ENCODE measurements at places on chromosomes 4 and X.

DNA sequence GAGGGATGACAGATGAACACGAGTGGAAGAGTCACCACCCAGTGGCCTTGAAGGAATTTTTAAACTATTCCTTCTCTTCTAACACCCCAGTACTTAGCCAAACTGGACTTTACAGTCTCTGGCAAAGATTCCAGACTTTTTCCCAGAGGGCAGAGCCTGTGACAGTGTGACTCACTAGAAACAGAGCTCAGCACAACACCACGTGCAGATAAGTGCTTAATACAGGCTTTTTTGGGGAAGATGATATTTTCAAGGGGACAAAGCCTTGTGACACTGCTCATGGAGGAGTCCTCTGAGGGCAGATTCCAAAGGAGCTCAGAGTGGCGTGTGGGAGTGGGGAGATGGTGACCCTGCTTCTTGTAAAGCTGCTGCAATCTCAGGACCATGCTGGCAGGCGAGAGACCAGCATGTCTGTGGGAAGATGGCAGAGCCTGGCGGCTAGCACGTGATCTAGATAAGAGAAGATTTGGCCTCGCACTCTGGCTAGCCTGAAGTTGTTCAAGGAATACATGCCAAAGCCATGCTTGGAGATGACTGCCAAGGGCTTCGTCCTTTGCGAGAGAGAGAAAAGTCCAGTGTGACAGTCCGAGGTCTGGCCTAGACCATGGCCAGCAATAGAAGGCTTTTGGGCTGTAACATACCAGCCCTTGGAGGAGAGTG lies 2.4 kb downstream of the RAB33A start:
- no peak for DNase-seq

DNA sequence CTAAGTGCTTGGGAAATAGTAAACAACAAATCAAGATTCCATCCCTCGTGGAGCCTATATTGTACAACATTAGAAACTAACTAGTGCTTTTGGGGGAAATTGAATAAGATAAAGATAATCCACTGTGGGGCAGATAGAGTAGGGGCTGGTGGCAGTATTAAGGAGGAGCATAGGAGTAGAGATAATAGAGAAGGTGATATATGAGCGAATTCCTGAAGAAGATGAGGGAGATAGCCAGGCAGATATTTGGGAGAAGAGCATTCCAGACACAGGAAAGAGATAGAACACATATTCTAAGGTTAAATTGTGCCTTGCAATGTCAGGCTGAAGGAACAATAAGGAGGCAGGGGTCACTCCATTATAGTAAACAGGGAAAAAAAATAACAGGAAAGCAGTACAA lies 218.2 kb downstream of the GRID2 start:
- DNase-seq: no peak

DNA sequence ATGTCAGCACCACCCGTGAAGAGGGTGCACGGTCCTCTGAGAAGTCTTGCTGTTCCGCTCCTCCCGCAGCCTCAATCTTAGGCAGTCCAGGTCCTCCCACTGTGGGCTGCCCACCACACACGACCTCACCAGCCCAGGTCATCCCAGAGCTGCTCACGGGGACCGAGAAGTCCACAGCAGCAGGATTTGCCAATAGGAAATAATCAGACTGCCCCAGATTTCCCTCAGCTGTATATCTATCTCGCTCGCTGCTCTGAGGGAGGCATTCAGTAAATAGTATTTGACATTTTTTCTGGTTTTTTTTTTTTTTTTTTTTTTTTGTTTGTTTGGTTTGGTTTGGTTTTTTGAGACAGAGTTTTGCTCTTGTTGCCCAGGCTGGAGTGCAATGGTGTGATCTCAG lies 83.8 kb downstream of the STOX2 start:
- no peak for DNase-seq

DNA sequence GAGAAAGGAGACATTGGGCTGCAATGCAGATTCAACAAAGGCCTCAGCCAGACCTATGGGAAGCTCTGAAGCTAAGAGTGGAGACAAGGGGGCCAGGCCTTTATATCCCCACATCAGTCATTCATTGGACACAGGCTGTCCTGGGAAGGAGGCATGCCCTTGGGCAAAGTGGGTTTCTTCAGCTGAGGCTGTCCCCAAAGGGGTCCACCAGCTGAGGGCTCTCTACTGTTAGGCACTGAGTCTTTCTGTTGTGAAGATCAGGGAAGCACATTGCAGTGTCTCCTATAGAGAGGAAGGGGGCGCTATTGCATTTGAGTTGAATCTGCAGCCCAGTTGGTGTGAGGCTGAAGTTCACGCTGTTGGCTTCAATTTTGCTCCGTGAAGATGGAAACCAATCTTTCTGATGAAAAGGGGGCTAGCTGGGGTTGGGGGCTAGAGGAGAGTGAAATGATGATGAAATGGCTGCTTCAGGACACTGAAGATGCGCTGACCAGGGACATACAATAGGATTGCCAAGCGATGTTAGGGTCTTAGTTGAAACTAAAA lies 48.0 kb downstream of the SLC25A5 start:
- DNase-seq: peak; percentile 45

DNA sequence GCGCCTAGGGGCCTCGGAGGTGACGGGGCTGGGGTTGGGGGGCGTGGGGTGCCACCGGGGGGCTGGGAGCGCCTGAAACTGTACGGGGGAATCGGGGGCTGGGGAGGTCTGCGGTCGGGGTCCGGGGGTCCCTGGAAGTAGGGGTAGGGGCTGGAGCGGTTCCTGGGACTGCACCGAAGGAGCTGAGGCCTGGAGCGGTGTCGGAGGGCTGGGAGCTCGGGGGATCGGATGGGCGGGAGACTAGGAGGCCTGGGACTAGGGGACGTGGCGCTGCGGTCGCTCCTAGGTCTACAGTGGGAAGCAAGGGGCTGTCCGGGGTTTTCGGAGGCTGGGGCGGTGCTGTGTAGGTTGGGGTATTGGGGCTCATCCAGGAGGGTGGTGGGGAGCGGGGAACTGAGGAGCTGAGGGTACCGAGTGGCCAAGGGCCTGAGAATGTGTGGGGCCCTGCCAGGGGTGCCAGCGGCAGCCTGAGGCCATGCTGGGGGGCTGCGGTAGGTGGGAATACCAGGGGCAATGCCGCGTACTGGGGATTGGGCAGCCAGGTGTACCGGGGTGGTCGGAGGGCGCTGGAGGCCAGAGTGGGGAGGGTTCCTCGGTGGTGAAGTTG lies 562 bp downstream of the AKAP17A start:
- DNase-seq: no peak

DNA sequence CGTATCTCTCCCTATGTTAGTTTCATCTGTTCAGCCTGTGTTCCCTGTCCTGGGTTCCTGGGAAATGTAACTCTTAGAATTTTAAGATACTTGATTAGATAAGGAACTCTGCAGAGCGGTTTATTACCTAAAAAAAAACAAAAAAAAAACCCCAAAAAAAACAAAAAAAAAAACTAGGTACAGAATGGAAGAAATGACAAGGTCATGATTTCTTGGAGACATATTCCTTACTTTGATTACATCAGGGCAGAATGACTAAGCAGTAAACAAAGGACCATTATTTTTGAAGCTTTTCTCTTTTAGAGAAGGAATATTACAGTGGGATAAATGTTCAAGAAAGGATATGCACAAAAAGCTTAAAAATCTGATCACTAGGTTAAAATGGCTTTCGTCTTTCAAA lies 171.8 kb downstream of the ARAP2 start:
- no peak for DNase-seq

DNA sequence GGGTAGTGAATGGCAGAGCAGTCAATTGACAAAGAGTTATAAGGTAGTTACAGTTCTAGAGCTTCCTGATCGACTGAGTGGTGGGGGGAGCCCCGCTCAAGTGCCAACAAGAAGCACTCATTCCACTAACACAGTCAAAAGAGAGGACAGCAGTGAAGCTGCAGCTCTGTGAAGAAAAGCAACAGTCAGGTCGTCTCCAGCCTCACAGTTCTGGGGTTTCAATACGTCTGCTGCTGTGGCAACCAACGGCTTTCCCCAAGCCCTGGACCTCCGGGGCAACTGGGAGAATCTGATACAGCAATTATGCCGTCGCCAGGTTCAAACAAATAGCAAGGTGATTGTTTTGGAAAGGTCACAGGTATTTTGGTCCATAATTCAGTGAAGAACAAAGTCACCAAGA lies 30.8 kb downstream of the GPM6B start:
- no peak for DNase-seq

- no peak for DNase-seq
These were observed 43.9 kb upstream of the FAM9A start for GRCh38 chrX:8845060-8845459.

All from right forelimb (tissue), 1 donor.